ENCODE measurements at places on chromosomes 16 and 17. TPM values are rescaled to one million over a fixed set of nuclear protein-coding genes. Genes with fewer than 3 reads are reported as not detected.

SLC6A2 gene
- not detected for polyA plus RNA-seq

CD300A gene
- 2.0 TPM for polyA plus RNA-seq

ALOX12 gene
- not detected for polyA plus RNA-seq

CXCL16 gene
- 7.9 TPM for polyA plus RNA-seq

TTYH2 gene
- 3.0 TPM for polyA plus RNA-seq

SLC22A31 gene
- 3.8 TPM for polyA plus RNA-seq

DNASE1L2 gene
- 3.4 TPM for polyA plus RNA-seq

CYLD gene
- polyA plus RNA-seq = 6.2 TPM

KLHL11 gene
- polyA plus RNA-seq = 0.61 TPM
